NCI-H446 treated with DMSO at 0.1 percent for 48 hours (cell line): ENCODE measurements at places on chromosomes 3 and 15.

DNA sequence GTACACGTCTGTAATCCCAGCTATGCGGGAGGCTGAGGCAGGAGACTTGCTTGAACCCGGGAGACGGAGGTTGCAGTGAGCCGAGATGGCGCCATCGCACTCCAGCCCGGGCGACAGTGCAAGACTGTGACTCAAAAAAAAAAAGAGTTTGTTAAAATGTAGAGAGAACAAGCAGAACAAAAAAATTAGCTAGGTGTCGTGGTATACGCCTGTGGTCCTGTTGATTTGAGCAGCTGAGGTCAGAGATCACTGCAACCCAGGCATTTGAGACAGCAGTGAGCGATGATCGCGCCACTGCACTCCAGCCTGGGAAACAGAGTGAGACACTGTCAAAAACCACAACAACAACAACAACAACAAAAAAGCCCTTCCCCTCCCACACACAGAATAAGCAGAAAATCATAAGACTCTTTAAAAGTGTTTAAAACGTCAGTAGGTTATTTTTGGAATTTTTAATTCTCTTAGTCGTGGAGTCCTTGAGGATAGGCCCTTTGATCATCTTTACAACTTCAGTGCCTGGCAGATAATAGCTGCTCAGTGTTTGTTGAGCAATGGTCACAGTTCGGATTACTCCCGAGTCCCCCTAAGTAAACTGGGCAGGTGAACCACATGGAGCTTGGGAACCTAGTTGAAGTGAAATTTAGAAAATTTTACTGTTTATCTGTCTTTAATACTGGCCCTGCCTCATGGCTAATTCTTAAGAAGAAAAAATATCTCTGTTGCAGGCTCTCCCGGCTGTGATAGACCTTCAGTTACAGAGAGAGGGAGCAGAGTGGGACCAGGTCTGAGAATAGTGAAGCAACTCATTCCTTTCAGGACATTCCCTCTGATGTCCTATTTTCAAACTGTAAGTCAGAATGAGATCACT is 6.2 kb downstream of the NIPA2 start:
- no peak for DNase-seq

DNA sequence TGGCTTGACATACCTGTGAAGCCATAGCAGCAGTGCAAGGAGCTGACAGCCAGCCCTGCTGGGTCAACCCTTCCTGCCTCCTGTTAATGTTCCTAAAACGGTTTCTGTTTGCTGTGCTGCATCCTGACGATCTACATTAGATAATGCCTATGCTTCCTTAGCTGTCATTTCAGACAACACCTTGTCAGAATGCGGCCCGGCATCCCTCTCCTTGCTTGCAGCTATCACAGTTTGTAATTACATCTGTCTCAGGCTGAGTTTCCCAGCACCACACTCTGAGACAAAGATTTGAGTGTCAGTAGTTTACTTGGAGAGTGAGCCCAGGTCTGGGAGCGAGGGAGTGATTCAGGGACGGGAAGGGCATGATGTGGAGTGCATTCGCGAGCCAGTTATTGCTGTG is 9.0 kb downstream of the TRH start:
- no peak for DNase-seq

DNA sequence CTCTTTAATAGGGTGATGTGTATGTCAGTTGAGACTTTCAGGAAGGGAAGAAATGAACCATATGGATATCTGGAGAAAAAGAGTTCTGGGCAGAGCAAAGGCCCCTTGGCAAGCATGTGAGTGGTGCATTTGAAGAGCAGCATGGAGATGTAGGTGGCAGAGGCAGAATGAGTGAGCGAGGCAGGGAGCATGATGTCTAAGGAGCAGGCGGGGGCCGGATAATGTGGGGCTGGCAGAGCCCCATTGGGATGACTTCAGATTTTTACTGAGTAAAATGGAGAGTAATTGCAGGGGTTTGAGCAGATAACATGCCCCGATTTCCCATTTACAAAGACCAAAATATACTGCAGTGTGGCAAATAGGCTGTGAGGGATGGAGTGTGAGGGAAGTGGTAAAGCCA is 52.9 kb upstream of the PLCL2 start:
- DNase-seq, result no peak

GRCh38 chr3:16940769-16941700 is 56.3 kb downstream of the PLCL2 start:
- DNase-seq, result no peak

GRCh38 chr15:86691091-86691663 is 611.5 kb downstream of the AGBL1 start:
- no peak for DNase-seq

- no peak for DNase-seq
These were observed 60.6 kb downstream of the CD200R1L start for GRCh38 chr3:112786002-112786590.

- DNase-seq, result no peak
These were observed 244.3 kb downstream of the CHL1 start for GRCh38 chr3:440826-441225.

DNA sequence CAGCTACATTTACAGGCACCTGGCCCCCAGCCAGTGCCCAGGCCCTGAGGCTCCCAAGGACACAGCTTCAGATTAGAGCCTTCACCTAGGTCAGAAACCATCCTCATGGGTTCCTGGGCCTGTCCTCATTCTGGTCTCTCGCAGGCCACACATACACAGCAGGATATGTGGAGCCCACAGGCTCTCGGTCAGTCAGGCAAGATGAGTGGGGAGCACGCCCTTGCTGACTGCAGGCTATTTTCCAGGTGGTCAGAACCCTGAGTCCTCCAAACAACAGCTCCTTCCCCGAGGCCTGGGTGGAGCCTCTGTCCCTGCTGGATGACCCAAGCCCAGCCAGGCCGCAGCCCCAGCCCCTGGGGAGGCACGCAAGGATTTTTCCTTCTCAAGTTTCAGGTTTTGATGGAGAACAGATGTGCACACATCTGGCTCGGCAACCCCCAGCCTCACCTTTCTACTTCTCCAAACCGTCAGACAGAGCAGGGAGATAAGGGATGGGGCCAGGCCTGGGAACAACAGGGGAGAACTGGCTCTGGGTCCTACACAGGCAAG is 1.6 kb downstream of the STRA6 start:
- no peak for DNase-seq

DNA sequence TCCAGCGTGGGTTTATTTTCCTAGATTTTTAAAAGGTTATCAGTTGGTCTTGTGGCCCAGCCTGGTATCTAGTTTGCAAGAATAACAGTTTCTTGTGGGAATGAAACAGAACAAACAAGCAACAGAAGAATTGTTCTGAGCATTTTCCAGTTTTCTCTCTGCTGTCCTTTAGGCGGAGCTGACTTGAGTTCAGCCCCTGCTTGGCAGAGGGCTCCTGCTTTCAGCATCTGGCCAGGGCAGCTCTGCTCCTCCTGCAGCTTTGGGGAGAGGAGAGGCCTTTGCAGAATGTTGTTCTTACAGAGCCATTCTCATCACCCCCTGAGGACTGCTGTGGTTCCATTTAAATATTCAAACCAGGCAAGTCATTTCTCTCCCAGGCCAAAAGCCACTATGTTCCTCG is 117.7 kb downstream of the ALDH1A2 start:
- DNase-seq, result no peak

DNA sequence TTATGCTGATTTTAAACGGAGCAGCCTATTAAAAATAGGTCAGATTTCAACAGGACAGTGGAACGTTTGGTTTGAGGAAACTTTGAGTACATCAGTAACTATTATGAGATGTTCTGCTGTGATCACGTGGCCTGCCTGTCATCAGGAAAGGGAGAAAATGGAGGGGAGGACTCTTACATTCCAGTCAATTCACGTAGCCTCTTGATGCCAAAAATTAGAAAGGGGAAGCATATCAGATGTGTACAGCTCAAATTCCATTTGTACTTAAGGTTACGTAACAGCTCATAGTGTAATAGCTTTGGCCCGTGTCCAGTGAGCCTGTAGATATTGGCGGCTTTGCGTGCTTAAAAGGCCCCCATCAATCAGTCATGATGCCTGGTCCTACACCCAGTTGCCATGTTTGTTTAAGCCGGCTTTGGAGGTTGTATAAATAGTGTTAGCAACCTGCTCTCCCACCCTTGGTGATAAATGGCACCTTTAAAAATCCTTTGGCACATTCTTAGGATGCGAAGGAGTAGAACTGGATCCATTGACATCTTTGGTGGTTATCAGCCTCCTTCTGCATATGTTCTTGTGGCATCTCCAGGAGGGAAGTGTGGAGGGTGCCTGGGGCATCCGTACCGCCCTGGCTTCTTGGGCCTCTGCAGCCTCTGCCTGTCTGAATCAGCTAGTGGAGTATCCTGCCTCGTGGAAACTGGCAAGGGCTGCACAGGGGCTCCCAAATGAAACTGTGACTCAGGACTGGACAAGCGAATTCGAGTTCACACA is 163.9 kb downstream of the THSD4 start:
- DNase-seq, result no peak

DNA sequence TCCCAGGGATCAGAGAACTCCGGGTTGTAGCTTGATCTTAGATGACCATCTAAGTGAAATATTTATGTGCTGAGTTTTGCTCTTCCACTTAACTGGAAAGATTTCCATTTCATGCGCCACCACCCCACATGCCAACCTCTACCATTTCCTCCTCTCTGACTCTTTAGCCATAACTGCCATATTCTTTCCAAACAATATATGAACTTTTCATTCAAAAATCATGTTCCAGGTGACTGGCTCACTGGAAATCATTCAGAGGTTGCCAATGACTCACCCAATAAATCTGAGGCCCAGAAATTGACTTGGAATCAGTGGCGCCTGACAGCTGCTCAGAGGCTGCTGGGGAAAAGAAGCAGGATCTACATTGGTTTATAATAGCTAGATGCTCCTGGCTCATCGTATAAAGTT is 31.6 kb upstream of the FAM174B start:
- DNase-seq, result peak; percentile 85

GRCh38 chr15:40754574-40754882 is 526 bp downstream of the RMDN3 start:
- DNase-seq, result no peak

- DNase-seq, result no peak
These were observed 43.4 kb downstream of the RETNLB start for GRCh38 chr3:108713816-108714215.
